ENCODE measurements at places on chromosomes 6 and 20.

DNA sequence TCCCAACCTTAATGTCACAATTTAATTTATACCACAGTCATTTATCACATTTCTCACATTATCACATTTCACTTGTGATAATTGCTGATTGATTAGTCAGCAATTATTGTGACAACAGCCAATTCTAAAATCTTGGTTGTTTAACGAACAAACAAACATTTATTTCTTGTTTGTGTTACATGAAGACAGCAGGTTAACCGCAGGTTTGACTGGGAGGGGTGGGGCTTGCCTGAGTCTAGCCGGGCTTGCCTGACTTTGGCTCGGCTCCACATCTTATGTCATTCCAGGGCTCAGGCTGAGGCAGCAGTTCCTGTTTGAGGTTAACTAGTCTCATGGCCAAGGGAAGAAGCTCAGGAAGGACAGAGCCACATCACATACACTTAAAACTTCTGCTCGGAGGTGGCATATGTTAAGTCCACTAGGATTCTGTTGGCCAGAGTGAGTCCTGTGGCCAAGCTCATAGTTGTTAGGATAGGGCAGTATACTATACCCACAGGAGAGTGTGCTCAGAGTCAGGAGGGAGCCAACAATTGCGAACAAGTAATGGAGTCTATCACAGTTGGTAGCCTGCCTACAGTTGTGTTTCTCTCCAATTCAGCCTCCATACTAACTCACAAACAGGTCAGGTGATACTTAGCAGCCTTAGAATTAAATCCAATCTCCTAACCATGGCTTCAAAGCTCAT is 90.0 kb upstream of the IFNGR1 start:
- peak; percentile 62 for DNase-seq

DNA sequence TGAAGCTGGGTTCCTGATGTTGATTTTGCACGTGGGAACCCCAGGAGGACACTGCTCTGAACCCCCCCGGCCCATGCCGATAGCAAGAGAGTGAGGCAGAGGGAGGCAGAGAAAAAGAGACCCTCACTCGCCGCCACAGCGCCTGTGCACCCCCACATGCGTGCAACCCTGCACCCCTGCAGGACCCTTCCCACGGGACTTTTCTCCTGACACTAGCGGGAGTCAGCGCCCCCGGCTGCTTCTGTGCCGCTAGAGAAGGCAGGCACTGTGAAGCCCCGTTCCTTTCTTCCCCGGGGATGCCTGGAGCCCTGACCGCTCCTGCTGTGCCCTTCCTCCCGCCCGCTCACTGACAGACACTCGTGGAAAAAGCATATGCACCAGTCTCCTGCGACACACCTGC is 67.4 kb downstream of the GMPR start:
- no peak for DNase-seq

GRCh38 chr20:58393299-58393698 is 4.3 kb downstream of the VAPB start:
- DNase-seq = peak; percentile 32

DNA sequence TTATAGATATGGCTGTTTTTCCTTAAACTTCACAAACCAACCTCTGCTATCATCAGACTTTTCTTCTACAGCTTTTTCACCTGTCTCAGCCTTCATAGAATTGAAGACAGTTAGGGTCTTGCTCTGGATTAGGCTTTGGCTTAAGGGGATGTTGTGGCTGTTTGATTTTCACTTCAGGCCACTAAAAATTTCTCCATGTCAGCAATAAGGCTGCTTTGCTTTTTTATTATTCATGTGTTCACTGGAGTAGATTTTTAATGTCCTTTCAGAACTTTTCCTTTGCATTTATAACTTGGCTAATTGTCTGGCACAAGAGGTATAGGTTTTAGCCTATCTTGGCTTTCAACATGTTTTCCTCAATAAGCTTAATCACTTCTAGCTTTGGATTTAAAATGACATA is 392.6 kb downstream of the RFPL4B start:
- no peak for DNase-seq

GRCh38 chr6:82971877-82972460 is 93.7 kb downstream of the UBE3D start:
- no peak for DNase-seq

All from cardiac fibroblast (primary cell).